ENCODE measurements at places on chromosomes 4 and X. TPM values are rescaled to one million over a fixed set of nuclear protein-coding genes. Genes with fewer than 3 reads are reported as not detected.

The APLN gene
- 237 TPM for total RNA-seq

The CLCN3 gene
- 44.4 TPM for total RNA-seq

The GPC3 gene
- not detected for total RNA-seq

The ENAM gene
- not detected for total RNA-seq

The ASB9 gene
- 14.2 TPM for total RNA-seq

The TSPAN7 gene
- total RNA-seq: 9.6 TPM

The ENPP6 gene
- not detected for total RNA-seq

The RBM46 gene
- 0.10 TPM for total RNA-seq

The HPF1 gene
- 23.7 TPM for total RNA-seq

The ADH7 gene
- not detected for total RNA-seq

Data from vein endothelial cell (primary cell).